ENCODE measurements at places on chromosomes 16 and 17.

- no peak for DNase-seq
Measured at GRCh38 chr16:81482329-81483063, 37.9 kb downstream of the CMIP start.

DNA sequence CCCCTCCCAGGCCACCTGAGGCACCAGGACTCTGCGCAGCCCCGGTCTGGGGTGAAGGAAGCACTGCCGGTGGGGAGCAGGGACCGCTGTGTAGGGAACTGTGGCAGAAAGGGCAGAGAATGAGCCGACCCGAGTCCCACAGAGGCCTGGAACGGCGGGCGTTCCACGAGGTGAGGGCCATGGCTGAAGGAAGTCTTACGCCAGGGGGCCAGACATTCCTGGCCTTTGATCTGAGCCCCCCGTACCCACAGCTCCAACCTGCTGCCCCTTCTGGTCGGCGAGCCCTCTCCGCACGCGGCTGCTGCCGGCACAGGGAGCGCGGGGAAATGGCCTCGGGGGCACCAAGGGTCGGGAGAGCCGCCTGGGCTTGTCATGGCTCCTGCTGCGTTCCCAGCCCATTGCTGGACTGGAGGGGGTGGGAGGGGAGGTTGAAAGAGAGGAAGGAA is 1.4 kb upstream of the WNT3 start:
- no peak for DNase-seq

- DNase-seq = peak; percentile 82
Measured at GRCh38 chr17:7173687-7174602, 5.2 kb downstream of the ASGR1 start.

DNA sequence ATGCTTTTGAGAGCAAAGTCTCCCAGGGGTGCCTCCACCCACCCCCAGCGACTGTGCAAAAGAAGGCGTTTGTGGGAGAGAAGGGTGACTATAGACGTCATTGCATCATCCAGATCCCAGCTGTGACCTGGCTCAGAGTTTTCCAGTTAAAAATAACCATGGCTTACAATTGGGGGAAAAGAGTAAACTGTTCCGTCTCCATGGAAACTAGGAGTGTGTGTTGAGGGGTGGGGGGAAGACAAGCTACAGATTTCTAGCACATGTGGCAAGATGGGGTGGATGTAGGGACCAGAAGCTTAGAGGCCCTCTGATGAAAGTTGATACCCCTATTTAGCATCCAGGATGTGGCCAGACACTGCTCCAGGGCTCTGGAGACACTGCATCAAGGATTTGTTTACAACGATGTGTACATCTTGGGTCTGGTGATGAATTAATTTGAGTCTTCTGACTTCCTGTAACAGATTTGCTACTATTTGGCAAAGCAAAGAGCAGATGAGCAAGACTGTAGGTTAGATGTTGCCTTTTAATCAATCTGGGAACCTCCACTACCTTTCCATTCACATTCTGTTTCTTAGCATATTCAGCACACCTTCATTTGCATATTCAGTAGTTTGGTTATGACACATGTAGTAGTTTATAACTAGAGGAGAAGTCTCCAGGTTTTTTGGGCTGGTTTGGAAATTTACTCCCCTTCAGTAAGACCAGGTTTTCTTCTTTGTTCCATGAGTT is 6.2 kb upstream of the DUSP14 start:
- DNase-seq = peak; percentile 26

- DNase-seq = no peak
Measured at GRCh38 chr16:20899071-20899470, 1.1 kb downstream of the DCUN1D3 start.

- DNase-seq = no peak
Measured at GRCh38 chr16:84198401-84198800, 7.4 kb downstream of the ADAD2 start.

DNA sequence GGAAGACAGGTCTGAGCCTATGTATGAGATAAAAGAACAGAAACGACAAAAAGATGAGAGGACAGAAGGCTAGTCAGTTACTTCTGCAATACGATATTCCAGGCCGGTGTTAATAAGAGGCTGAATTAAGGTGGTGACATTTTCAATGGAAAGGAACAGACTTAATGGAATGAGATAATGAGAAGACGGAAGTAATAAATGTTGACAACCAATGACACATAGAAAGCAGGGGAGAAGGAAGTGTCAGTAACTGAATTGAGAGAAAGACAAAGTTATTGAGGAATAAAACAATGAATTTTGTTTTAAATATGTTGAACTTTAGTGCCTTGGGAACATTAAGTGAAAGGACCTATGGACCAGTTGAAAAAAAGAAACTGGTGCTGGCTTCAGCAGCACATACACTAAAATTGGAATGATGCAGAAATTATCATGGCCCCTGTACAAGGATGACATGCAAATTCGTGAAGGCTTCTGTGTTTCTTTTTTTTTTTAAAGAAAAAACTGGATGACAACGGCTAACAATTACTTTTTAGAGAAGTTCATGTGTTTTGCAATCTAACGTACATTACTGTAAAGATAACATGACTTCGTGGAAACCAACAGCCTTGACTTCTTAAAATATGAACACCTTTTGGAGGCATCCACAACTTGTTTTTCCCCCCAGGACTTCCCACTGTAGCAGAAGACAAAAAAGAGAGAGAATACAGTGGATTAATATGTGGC is 18.5 kb upstream of the CPD start:
- DNase-seq = no peak
